ENCODE measurements at places on chromosomes 16 and 17. TPM values are rescaled to one million over a fixed set of nuclear protein-coding genes. Genes with fewer than 3 reads are reported as not detected.

Gene PLK1
- 1.4 TPM for total RNA-seq

Gene KRTAP2-3
- total RNA-seq, result not detected

Gene EXOC3L1
- total RNA-seq, result 1.2 TPM

Gene TBC1D3B
- total RNA-seq, result not detected

Gene CDH3
- total RNA-seq, result 0.75 TPM

Gene TENT4B
- total RNA-seq, result 9.9 TPM

Gene SGCA
- 82.0 TPM for total RNA-seq

Gene TMC5
- 0.06 TPM for total RNA-seq

Gene C16orf89
- total RNA-seq, result 1.8 TPM

Gene CA10
- total RNA-seq, result not detected

Gene C17orf113
- 0.52 TPM for total RNA-seq

Gene CD300H
- total RNA-seq, result not detected

Gene TERB1
- not detected for total RNA-seq

Gene ADAD2
- total RNA-seq, result 0.83 TPM

Gene CBFA2T3
- 3.4 TPM for total RNA-seq

DNA sequence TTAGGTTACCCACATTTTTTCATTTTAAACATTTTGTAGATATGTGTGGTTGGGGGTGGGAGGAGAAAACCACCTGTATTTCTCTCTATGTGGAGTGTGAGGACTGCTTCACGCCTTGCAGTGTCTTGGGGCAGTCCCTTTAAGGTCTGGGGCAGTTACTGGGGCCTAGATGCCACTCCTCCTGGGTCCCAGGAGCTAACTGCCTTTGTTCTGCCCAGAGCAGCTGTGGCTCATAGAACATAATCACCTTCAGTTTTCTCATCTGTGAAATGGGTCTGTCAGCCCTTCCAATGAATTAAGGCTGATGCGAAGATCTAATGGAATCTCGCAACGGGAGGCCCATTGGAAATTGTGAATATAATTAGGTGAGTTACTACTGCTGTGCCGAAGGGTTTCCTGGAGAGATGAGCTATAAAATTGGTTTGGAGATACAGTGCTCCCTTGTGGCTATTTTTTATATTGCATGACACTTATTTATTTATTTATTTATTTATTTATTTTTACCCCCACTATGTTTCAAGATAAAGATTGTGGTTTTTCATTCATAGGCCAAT, 22.9 kb downstream of the DHRS7C start:
- no peak for DNase-seq

DNA sequence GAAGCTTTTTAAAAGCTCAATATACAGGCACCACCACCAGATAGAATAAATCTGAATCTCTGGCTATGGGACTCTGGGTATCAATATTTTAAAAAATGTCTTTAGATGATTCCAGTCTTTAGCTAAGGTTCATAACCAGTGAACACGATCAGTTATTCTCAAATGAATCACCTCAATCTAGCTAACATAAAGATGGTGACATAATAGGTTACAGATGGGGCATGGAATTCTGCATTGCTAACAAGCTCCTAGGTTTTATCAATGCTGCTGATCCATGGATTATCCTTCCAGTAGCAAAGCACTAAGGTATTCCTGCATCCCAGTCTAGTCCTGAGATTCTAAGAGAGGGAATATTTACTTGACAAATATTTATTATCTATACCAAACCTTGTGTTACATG, 415.5 kb upstream of the CDH11 start:
- DNase-seq, result peak; percentile 17

- no peak for DNase-seq
Measured at GRCh38 chr16:20241321-20241720, 86.0 kb downstream of the GP2 start.

- no peak for DNase-seq
Measured at GRCh38 chr17:59378675-59379074, 47.2 kb downstream of the YPEL2 start.

DNA sequence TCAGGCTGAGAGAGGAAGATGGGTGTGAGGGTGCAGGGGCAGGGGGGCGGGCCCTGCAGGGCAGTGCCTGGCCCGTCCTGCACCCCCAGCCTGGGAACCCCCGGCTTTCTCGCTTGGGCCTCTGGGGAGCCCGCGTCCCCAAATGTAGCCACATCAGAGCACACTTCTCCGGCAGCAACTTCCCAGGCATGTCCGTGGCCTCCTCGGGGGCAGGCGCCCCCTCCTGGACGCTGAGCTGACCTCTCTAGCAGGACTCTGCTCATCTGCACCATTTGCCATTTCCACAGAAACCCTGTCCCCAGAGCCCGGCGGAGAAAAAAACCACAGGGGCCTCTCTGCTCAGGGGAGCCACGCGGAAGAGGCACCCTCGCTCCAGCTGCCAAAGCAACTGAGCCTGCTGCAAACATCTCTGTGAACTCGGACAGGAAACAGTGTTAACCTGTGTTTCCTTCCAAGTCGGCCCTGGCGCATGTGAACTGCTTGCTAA, 63.4 kb downstream of the KLHDC4 start:
- no peak for DNase-seq

DNA sequence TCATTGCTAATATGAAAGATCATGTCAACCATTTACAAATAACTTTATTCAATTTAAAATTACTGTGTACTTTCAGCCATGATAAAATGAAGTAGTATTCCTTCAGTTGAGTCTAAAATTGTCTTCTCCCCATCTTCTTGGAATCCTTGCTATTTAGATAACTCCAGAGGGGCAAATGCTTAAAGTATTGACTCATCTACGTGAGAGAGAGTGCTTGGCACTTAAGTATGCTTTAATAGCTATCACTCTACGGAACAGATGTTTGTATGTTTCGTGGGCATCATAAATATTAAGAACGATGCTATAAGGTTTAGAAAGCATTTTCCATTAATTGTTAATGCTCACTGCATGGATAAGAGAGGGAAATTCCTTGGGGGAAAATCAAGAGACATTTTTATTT, 69.3 kb upstream of the MED13 start:
- no peak for DNase-seq

GRCh38 chr17:49339354-49339753, 22.7 kb downstream of the ZNF652 start:
- no peak for DNase-seq

GRCh38 chr17:79715943-79716797, 14.6 kb upstream of the ENPP7 start:
- no peak for DNase-seq

GRCh38 chr17:33260638-33261037, 32.5 kb downstream of the ASIC2 start:
- no peak for DNase-seq

- no peak for DNase-seq
Measured at GRCh38 chr17:56679777-56680422, 86.4 kb downstream of the NOG start.

GRCh38 chr16:67445441-67445912, 14.6 kb downstream of the HSD11B2 start:
- no peak for DNase-seq

DNA sequence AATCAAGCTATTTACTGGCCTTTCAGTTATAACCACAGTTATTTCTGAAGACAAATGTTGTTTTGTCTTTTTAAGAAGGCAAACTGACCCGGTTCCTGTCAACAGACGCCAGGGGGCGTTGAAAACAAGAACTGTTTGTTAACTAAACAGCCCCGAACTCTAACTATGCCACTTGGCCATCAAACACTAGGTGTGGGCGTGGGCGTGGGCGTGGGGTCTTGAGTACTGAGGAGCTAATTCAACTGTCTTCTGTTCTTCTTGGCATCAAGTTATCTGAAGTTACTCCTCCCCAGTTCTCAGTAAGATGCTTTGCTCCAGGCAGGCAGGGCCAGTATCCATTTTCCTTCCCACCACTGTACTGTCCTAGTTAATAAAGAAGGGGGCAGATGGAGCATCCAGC, 63.3 kb upstream of the MTMR4 start:
- no peak for DNase-seq

GRCh38 chr17:82627405-82627804, 20.8 kb downstream of the WDR45B start:
- no peak for DNase-seq

DNA sequence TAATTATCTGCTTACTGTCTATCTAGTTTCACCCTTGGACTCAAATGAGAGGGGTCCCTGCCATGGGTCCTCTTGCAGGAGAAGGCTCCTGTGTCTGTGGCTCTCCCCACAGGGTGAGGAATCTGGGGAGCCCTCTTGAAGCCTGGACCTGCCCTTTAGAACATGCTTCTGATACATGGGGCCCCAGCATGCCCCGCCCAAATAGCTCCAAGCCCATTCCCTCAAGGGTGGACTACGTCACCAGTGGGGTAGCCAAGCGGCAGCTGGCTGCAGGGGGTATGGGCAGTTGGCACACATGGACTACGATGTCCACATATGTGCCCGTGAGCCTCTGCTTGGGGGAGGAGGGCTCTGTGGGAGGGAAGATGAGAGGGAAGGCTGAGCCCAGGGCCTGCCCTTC, 39.3 kb downstream of the ARHGAP27 start:
- no peak for DNase-seq

GRCh38 chr17:4678448-4679026, 25.4 kb downstream of the PELP1 start:
- no peak for DNase-seq

DNA sequence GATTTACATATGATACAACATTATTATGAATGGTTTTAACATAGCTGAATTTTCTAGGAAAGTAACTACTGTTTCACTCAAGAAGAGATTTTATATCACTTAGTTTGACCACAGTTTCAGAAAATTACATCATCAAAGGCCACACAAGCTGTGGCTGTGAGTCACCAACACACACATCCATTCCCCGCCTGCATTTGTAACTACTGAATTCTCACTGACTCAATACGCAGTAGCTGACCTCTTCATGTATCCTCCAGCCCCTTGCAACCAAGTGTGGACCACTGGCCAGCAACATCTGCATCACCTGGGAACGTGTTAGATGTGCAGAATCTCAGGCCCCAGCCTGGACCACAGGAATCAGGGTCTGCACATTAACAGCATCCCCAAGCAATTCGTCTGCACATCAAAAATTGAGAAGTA, 197.6 kb downstream of the XYLT1 start:
- no peak for DNase-seq

DNA sequence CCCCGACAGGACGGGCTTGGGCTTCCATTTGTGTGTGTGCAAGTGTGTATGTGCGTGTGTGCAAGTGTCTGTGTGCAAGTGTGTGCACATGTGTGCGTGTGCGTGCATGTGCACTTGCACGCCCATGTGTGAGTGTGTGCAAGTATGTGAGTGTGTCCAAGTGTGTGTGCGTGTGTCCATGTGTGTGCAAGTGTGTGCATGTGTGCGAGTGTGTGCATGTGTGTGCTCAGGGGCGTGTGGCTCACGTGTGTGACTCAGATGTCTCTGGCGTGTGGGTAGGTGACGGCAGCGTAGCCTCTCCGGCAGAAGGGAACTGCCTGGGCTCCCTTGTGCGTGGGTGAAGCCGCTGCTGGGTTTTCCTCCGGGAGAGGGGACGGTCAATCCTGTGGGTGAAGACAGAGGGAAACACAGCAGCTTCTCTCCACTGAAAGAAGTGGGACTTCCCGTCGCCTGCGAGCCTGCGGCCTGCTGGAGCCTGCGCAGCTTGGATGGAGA, 23.1 kb upstream of the ITGAX start:
- peak; percentile 24 for DNase-seq

GRCh38 chr17:76007131-76007849, 6.6 kb downstream of the CDK3 start:
- DNase-seq, result no peak

DNA sequence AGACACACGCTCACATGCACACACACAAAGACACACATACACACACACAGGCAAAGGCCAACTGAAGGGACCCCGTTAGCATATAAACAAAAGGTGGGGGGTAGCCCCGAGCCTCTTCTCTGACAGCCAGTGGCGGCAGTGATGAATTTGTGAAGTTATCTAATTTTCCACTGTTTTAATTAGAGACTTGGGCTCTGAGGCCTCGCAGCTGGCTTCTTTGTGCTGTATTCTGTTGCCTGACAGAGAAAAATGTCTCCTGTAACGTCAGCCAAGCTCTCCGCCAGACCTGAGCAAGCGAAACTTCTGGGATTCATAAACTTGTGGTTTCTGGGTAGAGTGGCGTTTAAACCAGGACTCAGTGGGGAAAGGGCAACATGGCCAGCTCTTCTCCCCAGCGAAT, 113.9 kb upstream of the FOXF1 start:
- no peak for DNase-seq

GRCh38 chr17:6166492-6167179, 96.5 kb downstream of the WSCD1 start:
- DNase-seq, result no peak

- DNase-seq, result no peak
Measured at GRCh38 chr16:8293413-8293812, 296.9 kb downstream of the TMEM114 start.

GRCh38 chr16:12688951-12689850, 114.5 kb downstream of the CPPED1 start:
- DNase-seq, result no peak
